ENCODE measurements at places on chromosomes 7 and 10.

DNA sequence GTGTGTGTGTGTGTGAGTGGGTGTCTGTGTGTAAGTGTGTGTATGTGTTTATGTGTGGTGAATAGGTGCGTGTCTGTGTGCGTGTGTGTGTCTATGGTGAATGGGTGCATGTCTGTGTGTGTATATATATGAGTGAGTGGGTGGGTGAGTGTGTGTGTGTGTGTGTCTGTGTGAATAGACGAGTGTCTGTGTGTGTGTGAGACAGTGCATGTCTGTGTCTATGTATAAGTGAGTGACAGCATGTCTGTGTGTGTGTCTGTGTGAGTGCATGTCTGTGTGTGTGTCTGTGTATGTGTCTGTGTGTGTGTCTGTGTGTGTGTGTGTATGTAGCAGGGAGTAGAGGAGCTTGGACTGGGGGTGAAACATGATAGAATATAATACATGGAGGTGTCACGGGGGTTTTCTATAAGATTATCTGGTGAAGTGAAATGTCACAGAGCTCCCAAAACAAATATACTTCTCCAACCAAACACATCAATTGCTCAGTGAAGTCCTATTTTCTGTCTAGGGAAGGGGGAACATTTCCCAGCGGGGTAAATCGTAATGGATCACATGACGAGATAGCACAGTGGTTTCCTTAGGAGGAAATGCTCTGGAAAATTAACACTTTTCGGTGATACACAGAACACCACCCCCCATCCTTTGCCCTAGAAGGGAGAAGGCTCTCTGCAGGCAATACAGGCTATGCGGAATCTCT, 723.3 kb upstream of the CELF2 start:
- H3K27me3 ChIP-seq, result no peaks in the 10 kb centered on the region
- no peaks in the 10 kb centered on the region for H3K36me3 ChIP-seq
- no peaks in the 10 kb centered on the region for H3K4me1 ChIP-seq
- H3K4me3 ChIP-seq, result no peak overlapping the region
- no peak overlapping the region for H3K27ac ChIP-seq
- DNase-seq, result no peak

DNA sequence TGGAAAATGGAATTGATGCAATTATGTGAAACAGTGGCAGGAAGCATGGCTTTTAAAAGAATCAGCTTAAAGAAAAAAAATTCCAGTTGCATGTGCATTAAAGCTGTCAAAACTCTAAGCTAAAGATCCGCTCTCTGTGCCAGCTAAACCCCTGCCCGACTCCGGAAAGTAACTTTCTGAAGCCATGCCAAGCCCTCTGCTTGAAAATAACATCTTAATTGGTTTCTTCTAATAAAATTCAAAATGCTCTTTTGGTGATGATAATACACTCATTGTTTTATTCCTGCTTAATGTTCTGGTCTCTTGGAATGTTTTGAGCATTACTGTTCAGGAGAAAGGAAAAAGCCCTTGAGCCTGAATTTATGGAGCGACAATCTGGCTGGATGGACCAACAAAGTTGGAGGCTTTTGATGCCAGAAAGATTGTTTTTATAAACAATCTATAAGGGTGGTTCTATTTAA, 11.7 kb downstream of the SEMA3C start:
- no peaks in the 10 kb centered on the region for H3K4me1 ChIP-seq
- no peak overlapping the region for H3K4me3 ChIP-seq
- DNase-seq, result no peak
- no peak overlapping the region for H3K27ac ChIP-seq

DNA sequence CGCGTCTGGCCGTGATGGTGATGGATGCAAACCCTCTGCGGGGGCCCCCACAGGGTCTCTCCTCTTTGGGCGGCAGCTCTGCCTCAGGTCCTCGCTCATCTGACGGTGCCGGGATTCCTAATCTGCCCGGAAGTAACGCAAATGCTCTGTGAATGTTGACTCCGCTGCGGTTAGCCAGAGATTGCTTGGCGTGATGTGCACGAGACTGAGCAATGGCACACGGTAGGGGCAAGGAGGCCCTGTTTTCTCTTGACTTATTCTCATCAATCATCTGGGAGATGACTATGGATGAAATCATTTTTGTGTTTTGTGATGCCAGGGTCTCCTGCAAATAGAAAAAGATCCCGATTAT, 116.5 kb upstream of the ADAM12 start:
- H3K4me1 ChIP-seq, result peaks cover 4% of the 10 kb centered on the region
- no peak overlapping the region for H3K27ac ChIP-seq
- peaks cover 3% of the 10 kb centered on the region for H3K36me3 ChIP-seq
- H3K27me3 ChIP-seq, result no peaks in the 10 kb centered on the region

GRCh38 chr7:144255471-144255897, 9.1 kb downstream of the OR2A7 start:
- no peaks in the 10 kb centered on the region for H3K36me3 ChIP-seq
- no peaks in the 10 kb centered on the region for H3K4me1 ChIP-seq
- no peak overlapping the region for H3K4me3 ChIP-seq
- DNase-seq, result no peak

- DNase-seq, result no peak
- H3K4me3 ChIP-seq, result no peak overlapping the region
- no peak overlapping the region for H3K27ac ChIP-seq
- no peaks in the 10 kb centered on the region for H3K27me3 ChIP-seq
Measured at GRCh38 chr7:49980465-49980864, 112.6 kb downstream of the ZPBP start.

DNA sequence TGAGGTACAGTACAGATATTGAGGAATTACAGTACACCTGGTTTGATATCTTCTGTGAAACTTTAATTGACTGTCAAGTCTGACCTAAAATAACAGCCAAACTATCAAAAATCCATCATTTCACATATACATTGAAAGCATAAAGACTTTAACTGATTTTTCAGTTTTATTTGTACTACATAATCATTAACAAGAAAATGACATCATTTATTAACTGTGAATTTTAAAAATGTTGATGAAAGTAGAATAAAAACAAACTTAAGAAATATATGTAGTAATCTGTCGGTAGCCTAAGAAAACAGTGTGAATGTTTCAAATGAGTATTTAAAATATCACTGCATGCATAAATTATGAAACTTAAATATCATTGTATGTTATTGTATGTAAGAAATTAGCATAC, 836.7 kb upstream of the GHITM start:
- H3K27me3 ChIP-seq, result no peaks in the 10 kb centered on the region
- no peak overlapping the region for H3K27ac ChIP-seq
- DNase-seq, result no peak
- no peaks in the 10 kb centered on the region for H3K4me1 ChIP-seq
- H3K36me3 ChIP-seq, result no peaks in the 10 kb centered on the region

GRCh38 chr7:120475994-120476393, 203.0 kb downstream of the KCND2 start:
- no peaks in the 10 kb centered on the region for H3K27me3 ChIP-seq
- no peaks in the 10 kb centered on the region for H3K36me3 ChIP-seq
- H3K4me1 ChIP-seq, result no peaks in the 10 kb centered on the region
- no peak overlapping the region for H3K4me3 ChIP-seq

DNA sequence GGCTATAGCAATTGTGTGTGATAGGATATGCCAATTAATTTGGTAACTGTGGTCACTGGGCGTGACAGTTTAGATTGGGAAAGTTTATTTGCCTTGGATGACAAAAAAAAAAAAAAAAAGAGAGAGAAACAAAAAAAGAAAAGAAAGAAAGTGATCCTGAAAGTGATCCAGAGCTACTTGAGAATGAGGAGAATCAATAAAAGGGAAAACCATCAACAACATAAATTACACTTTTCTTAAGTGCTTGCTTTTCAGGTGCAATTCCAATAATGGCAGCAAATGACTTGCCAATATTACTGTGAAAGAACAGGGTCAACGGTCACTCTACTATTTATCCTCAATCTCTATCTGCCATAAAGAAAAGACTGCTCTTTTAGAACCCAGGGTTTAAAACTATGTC, 191.8 kb upstream of the SEMA3C start:
- no peaks in the 10 kb centered on the region for H3K4me1 ChIP-seq
- no peak overlapping the region for H3K27ac ChIP-seq
- H3K36me3 ChIP-seq, result peaks cover 3% of the 10 kb centered on the region
- no peak for DNase-seq
- no peak overlapping the region for H3K4me3 ChIP-seq

- peaks cover 11% of the 10 kb centered on the region for H3K4me1 ChIP-seq
- H3K36me3 ChIP-seq, result peaks cover 5% of the 10 kb centered on the region
- H3K4me3 ChIP-seq, result no peak overlapping the region
- peaks cover 8% of the 10 kb centered on the region for H3K27me3 ChIP-seq
- H3K27ac ChIP-seq, result no peak overlapping the region
Measured at GRCh38 chr7:6246251-6246917, 26.0 kb downstream of the CYTH3 start.

DNA sequence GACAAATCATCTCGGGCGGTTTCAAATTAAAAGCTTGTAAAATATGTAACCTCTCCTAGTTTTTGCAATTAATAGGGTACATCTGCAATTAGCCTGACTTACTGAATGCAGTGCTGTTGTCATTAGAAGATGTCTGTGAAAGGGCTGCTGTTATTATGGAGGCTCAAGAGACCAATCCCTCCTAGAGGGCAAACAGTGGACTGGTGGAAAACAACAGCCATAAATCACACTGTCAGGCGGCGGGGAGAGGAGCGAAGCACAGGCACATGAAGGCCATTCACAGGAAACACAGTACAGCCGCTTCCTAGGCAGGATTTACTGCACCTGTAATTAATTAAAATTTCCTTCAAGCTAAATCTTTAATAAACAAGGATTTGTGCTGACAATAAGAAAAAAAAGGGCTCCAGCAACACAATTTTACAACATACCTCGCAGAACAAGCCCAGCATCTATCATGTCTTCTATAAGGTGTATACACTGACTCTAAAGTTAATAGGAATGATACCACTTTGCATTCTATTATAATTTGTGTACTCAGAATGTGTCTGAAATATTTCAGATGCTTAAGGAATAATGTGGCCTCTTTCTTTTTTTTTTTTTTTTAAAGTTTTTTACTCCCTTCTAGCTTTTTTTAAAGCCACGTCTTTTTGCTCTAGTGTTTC, 50.7 kb downstream of the ERCC6 start:
- peaks cover 22% of the 10 kb centered on the region for H3K4me1 ChIP-seq
- H3K36me3 ChIP-seq, result peaks cover 10% of the 10 kb centered on the region
- H3K4me3 ChIP-seq, result no peak overlapping the region
- DNase-seq, result no peak

DNA sequence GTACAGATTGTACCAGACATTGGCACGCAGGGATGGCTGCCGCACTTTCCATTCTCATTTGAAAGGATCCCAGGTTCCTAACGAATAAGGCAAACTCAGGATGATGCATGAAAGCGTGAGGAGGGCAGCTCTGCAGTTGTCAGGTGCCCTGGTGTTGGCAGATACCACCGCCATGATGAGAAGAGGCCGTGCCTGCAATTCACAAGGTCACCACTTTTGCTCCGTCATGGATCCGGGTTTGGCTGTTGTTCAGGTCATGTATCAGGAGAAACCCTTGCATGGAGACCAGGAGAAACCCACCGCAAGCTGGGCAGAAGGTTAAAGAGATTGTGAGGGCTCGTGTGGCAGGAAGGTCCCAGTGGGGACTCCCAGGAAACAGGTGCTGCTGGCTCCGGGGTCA, 233.2 kb downstream of the KLF6 start:
- H3K4me3 ChIP-seq, result no peak overlapping the region
- no peak overlapping the region for H3K27ac ChIP-seq
- H3K4me1 ChIP-seq, result peaks cover 20% of the 10 kb centered on the region
- no peak for DNase-seq
- H3K36me3 ChIP-seq, result no peaks in the 10 kb centered on the region

DNA sequence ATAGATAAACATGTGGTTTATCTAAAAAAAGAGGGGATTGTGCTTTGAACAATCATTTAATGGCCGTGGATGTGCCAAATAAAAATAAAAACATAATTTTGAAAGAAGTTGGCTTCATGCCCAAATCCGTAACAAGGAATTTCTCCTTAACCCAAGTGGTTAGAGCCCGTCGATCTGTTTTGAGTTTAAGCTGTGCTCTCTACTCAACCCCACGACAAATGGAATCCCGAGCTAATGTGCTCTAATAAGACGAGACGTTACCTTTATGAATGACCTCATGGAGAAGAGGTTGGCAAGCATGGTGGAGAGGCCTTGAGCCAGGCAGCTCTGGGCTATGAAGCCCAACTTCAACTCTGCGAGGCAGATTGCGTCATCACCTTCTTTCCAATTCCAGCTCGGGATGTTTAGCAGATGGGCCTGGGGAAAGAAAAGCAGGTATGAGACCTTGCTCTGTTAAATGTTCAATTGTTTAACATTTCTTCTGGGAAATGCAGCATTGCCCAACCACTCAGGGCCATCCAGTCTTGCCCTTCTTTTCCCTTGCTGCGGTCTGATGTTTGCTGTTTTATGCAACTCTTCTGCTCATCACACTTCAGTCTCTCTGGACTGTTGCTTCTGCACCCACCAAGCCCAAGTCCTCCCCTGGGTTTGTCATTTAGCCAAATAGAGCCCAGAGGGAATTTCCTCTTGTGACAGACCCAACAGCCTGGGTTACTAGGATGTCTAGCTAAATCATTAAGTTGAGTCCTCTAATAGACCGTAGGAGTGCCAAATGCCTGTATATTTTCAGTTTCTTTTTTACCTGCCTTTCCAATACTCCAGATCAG, 564.6 kb downstream of the KCNMA1 start:
- H3K4me3 ChIP-seq, result no peak overlapping the region
- DNase-seq, result no peak
- H3K27me3 ChIP-seq, result peaks cover 18% of the 10 kb centered on the region
- H3K27ac ChIP-seq, result no peak overlapping the region
- H3K36me3 ChIP-seq, result no peaks in the 10 kb centered on the region
- H3K4me1 ChIP-seq, result no peaks in the 10 kb centered on the region

- no peak overlapping the region for H3K27ac ChIP-seq
- no peaks in the 10 kb centered on the region for H3K4me1 ChIP-seq
- no peaks in the 10 kb centered on the region for H3K36me3 ChIP-seq
Measured at GRCh38 chr10:13872411-13872810, 285.6 kb downstream of the PRPF18 start.

DNA sequence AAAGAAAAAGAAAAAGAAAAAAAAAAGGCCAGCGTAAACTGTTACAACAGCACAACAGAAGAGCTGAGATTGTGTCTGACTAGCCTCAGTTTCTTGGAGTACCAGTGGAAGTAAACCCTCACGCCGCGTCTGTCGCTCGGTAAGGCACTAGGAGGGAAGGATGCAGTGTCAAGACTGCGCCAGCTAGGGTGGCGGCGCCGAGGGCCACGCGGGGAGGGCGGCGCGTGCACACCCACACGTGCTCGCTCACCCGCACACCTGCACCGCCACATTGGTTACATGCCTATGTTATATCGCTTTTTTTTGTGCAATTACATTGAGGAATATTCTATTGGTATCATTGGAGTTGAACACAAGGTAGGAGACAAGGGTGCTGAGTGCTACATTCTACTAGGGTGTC, 48.2 kb downstream of the CLEC2L start:
- H3K27me3 ChIP-seq, result no peaks in the 10 kb centered on the region
- no peaks in the 10 kb centered on the region for H3K4me1 ChIP-seq
- peaks cover 8% of the 10 kb centered on the region for H3K36me3 ChIP-seq
- no peak overlapping the region for H3K27ac ChIP-seq

- H3K36me3 ChIP-seq, result no peaks in the 10 kb centered on the region
- no peak for DNase-seq
- no peak overlapping the region for H3K4me3 ChIP-seq
Measured at GRCh38 chr10:22372298-22372697, 27.0 kb downstream of the SPAG6 start.

GRCh38 chr7:835485-836401, 3.5 kb downstream of the SUN1 start:
- H3K27me3 ChIP-seq, result no peaks in the 10 kb centered on the region
- no peak for DNase-seq
- peaks cover 26% of the 10 kb centered on the region for H3K4me1 ChIP-seq
- H3K36me3 ChIP-seq, result peaks cover 48% of the 10 kb centered on the region
- H3K4me3 ChIP-seq, result peak overlapping the region; percentile 28

GRCh38 chr7:158444501-158445420, 142.9 kb downstream of the PTPRN2 start:
- H3K4me3 ChIP-seq, result no peak overlapping the region
- no peak overlapping the region for H3K27ac ChIP-seq
- DNase-seq, result no peak

Data from effector memory CD8-positive, alpha-beta T cell (primary cell).